ENCODE measurements at places on chromosomes 13 and 19.
A peak's percentile ranks its signal among the peaks of the same experiment; 100 is the strongest.

DNA sequence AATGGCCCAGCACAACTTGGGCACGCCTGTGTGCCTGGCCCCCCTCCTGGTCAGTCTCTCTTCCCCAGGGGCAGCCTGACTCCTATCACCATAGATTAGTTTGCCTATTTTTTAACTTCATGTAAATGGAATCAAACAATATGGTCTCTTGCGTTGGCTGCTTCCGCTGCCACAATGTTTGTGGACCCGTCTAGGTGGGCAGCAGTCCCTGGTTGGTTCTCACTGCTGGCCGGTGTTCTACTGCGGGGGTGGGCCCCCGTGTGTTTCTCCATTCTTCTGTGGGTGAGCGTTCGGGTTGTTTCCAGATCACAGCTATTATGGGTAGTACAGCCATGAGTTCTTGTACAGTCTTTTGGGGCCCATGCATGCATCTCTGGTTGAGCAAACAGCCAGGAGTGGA, 47.3 kb downstream of the CEBPG start:
- no peak for DNase-seq

DNA sequence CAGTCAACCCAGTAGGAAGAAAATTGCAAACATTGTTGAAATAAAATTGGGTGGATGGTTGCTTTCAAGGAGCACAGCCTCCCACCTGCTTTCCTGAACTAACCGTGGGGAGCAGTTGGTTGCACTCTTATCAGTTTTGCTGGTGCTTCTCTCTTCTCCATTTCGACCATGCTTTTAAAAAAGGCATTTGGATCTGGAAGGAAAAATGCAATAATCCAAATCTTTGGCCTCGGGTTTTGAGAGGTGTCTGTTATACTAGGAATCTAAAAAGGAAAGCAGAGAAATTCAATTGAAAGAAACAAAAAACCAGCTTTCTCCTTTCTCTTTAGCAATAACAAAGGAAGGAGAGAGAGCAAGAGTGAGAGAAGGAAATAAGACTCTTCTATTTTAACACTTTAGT, 113.6 kb upstream of the ARGLU1 start:
- no peak for DNase-seq

DNA sequence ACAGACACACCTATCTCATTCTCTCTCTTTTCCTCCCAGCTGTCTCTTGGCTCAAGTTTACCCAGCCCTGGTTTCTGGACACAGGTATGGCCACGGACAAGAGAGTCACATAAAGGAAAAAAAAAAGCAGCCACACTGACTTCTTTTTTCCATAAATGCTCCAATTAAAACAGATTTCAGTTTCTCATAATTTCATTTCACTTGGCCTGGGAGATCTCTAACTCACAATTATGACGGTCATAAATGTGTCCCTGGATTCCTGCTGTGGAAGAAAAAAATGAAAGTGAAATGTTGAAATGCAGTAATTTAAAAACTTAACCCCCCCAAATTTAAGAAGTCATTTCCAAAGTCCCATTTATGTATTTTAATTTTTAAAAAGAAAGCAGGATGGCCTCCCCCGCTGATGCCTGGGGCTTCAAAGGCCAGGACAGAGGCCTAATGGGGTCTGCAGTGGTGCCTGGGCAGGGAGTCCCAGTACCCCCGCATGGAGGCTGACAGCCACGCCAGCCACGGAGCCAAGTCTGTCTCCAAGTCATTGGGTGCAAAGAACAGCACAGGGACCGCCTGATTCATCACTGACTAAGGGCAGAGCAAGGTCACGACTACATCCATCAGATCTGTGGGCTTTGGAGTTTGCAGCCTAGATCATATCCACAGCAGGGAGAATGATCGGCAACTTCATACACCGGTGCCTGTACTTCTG, 79.7 kb downstream of the TSHZ3 start:
- DNase-seq: no peak

DNA sequence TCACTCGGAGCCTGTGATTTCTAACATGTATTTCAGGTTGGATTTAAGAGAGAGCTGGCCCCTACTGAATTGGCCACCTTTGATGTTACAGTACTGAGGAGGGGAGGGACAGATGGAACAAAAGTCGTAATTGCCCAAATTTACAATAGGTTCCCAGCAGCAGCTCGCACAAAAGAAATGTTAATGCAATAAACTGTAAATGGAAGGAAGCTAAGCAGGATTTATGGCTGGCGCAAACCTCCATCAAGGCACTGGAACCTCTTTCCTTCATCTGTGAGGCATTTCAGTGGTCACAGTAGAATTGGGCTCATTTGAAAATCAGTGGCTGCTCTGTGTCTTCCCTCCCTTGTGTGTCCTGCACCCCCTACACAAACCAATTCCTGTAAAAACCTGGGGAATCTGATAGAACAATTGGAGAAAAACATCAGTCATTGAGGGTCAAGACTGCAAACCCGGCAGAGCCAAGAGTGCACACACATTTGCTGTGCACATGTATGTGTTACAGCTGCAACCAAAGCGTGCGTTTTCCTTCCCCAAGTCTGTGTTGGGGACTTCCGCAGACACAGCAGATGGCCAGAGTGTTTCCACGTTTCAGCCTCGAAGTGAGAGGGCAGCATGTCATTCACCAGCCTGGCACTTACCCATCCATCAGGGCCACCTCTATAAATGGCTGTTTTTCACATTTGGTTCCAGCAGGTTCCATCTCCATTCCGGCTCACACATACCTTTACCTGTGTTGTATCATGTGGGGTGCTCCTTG, 192.8 kb downstream of the TM9SF2 start:
- no peak for DNase-seq

- peak; percentile 12 for DNase-seq
Measured at GRCh38 chr13:57925250-57925649, 293.7 kb downstream of the PCDH17 start.

- no peak for DNase-seq
Measured at GRCh38 chr13:29108068-29108786, 288.1 kb downstream of the MTUS2 start.
